ENCODE measurements at places on chromosomes 5 and 9. TPM values are rescaled to one million over a fixed set of nuclear protein-coding genes. Genes with fewer than 3 reads are reported as not detected.

GRCh38 chr5:54383225-54383901 lies 72.1 kb upstream of the HSPB3 start:
- DNase-seq, result no peak

Gene LCN9
- total RNA-seq, result not detected

Gene INSL4
- total RNA-seq, result 0.16 TPM

DNA sequence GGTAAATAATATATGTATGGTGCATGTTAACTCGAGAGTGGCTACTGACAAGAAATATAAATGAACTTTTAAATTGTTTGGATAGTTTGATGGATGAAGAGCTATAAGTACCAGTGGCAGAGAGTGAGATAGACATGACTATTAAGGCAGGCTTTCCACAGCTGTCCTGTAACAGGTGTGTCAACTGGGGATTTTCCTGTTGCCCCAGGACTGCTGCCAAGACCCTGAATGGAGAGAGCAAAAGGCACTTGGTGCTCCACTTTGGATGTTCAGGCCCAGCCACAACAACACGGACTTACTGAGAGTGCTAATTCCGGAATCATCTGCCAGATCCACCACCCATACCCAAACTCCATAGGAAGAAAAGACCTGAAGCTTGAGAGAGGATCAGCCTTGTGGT lies 215.1 kb downstream of the SEC61B start:
- no peak for DNase-seq

GRCh38 chr9:91384954-91385353 lies 23.2 kb upstream of the AUH start:
- no peak for DNase-seq

Gene SPINK7
- not detected for total RNA-seq

DNA sequence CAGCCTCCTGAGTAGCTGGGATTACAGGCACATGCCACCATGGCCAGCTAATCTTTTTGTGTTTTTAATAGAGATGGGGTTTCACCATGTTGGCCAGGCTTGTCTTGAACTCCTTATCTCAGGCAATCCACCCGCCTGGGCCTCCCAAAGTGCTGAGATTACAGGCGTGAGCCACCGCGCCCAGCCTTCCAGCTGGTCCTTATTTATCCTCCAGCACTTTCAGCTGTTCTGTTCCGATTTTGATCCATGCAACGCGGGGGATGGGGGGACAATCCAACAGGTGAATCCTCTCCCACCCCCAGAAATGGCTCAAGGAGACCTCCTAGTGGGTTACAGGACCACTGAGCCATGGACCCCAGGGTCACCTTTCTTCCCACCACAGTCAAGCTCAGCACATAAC lies 14.7 kb upstream of the CDKN2AIPNL start:
- DNase-seq, result no peak

DNA sequence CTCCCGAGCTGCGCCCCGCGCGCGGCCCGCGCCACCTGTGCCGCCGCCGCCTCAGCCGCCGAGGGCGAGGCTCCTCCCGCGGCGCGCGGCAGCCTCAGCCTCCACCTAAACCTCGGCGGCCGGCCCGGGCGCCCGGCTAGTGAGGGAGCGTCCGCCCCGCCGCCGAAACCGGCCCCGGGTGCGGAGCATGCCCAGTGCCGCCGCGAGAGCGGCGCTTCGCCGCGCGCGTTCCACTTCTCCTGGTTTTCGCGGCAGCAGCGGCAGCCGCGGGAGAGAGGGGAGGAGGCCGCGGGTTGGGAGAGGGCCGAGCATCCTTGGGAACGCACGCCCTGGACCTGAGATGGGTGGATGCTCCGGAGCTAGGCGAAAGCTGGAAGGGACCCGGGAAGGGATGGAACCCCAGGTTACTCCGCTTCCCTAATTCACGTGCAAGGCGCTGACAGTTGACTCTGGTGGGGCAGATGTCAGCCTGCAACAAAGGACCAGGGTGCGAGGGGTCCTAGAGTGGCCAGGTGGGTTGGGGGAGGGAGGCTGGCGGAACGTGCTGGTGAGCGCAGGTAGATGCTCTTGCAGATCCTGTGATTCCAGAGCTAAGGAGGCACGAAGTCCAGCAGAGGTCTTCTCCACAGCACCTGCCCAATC lies at the start of gene CTNND2:
TSS of gene CTNND2 (minus strand) at position 182 of the 642 bp plus-strand sequence. CDS start 593 bp downstream, outside the sequence.
- DNase-seq, result no peak

DNA sequence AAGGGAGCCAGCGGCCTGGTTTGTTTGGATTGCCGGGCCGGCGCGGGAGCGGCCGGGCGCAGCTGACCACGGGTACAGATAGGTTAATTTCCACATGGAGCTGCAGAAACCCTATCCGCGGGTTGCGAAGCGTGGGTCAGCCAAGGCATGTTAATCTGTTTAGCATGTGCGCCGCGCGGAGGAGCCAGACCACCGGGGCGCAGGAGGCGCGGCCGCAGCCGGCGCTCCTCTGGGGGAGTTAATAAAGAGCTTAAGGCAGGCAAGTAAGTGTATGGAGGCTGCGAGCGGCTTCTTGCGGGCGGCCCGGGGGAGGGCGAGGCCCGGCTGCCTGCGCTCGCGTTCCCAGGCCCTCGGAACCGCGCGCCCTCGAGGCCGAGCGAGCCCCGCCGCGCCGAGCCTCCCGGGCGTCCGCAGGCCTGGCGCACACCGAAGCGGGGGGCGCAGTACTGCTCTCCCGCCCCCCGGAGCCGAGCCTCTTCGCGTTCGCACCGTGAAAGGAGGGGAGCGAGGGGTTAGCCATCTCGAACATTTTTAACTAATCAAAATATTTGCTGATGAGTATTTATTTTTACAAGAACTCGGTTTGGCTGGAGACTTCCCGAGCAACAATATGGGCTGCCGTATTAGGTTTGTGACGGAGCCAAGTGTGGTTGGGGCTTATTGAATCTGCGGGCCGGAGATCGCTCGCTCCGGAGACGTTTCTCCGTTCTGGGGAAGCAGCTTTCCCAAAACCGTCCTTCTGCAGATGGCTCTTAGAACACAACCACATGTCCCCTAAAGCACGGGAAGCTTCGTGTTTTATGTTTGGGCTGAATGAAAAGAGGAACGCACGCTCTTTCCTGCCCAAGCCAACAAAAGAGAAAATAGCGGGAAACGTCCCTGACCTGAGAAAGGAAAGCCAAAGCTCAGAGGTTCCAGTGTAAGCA lies 28.8 kb downstream of the FOXD1 start:
- no peak for DNase-seq

Gene CCDC107
- total RNA-seq, result 27.7 TPM

- DNase-seq, result no peak
Observed at GRCh38 chr5:172451771-172452197, 2.5 kb downstream of the SH3PXD2B start.

Gene SEMA6A
- total RNA-seq, result 0.31 TPM

- DNase-seq, result no peak
Observed at GRCh38 chr5:133690746-133691145, 78.4 kb upstream of the FSTL4 start.

DNA sequence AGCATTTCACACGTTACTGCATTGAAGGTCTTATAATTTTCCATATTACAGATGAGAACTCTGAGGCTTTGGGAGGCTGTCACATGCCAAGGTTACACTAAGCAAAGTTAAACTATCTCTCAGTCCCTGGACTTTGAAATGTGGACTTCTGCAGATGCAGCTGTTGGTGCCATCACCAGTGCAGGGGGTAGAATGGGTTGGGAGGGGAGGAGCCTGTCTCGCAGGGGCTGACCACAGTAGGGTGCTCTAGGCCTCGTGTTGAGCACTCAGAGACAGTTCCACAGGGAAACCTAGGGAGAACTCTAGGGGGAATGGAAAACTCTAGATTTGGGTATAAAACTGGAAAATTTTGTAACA lies 220.9 kb downstream of the MAPKAP1 start:
- DNase-seq, result no peak

DNA sequence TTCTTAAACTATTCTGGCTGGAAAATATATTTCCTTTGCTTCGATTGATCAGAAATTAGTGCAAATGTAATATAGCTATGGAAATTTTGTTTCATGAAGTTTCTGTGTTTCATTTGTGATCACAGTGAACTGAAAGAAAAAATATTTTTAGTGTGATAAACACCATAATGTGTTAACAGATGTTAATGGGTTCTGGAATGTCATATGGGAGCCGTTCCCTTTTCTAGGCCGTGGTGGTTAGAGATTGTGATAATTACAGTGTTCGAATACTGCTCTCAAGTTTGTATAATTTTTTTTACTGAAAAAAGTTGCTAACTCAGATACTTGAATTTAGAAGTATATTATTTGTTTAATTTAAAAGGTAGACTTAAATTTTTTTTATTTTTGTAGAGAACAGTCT lies 19.3 kb downstream of the GAPVD1 start:
- DNase-seq, result no peak

Gene ANKRD18B
- total RNA-seq, result 1.2 TPM

Gene ADAMTS16
- not detected for total RNA-seq

Data from T-helper 17 cell (primary cell).